ENCODE measurements at places on chromosomes 13 and 19.

GRCh38 chr19:15253513-15253912 lies 21.3 kb upstream of the EPHX3 start:
- H3K36me3 ChIP-seq: no peaks in the 10 kb centered on the region
- H3K4me1 ChIP-seq: peaks cover 60% of the 10 kb centered on the region
- peak; percentile 78 for DNase-seq
- H3K27ac ChIP-seq: no peak overlapping the region

DNA sequence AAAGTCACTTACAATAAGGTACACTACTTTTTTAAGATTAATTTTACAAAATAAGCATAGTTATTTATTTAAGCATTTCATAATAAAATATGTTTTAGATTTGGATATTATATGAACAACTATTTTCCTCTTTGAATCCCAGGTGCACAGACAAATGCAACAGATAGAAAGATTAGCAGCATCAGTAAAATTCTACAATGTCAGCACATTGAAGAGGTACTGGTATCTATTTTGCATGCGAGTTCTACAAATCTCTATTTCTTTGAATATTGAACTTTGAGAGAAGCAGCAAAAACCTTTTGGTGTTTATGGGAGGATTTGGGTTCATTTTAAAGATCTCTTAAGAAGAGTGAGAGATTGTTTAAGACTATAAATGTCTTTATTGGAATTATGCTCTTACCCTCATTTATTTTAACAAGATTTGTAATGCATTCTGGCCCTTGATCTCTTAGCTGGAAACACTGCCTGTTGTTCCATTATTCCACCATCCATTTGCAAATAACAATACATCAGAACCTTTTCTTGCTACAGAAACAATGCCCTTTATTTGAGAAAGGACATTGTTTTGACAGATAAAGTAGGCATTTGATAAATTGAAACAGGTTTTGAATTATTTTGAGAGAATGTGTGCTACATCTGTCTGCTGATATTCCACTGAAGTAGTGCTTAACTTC lies 558.8 kb upstream of the KLHL1 start:
- H3K36me3 ChIP-seq: no peaks in the 10 kb centered on the region
- no peaks in the 10 kb centered on the region for H3K27me3 ChIP-seq
- no peak overlapping the region for H3K27ac ChIP-seq
- no peak overlapping the region for H3K4me3 ChIP-seq

DNA sequence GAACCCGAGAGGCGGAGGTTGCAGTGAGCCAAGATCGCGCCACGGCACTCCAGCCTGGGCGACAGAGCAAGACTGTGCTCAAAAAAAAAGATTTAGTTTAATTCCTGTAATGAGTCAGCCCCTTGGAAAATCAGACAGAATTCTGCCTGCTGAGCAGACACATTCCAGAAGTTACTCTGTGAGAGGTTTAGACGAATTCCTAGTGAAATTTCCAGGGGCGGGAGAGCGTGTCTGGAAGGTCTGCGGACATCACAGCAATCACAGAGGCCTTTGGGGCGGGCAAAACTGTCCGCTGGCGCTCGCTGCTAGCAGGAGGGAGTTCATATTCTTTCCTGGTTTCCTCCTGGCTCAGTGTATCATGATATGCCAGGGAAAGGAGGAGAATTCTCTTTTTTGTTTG lies 17.5 kb downstream of the MISP start:
- H3K36me3 ChIP-seq: no peaks in the 10 kb centered on the region
- no peaks in the 10 kb centered on the region for H3K4me1 ChIP-seq
- H3K27me3 ChIP-seq: no peaks in the 10 kb centered on the region
- no peak overlapping the region for H3K4me3 ChIP-seq

GRCh38 chr19:51016798-51017683 lies 2.5 kb downstream of the KLK10 start:
- peak; percentile 87 for DNase-seq
- H3K36me3 ChIP-seq: no peaks in the 10 kb centered on the region
- H3K27me3 ChIP-seq: no peaks in the 10 kb centered on the region
- peak overlapping the region; percentile 31 for H3K27ac ChIP-seq
- H3K4me3 ChIP-seq: peak overlapping the region; percentile 39

GRCh38 chr19:9075064-9075949 lies 11.6 kb upstream of the OR1M1 start:
- DNase-seq: peak; percentile 89
- no peaks in the 10 kb centered on the region for H3K36me3 ChIP-seq
- H3K27me3 ChIP-seq: no peaks in the 10 kb centered on the region
- no peak overlapping the region for H3K4me3 ChIP-seq

GRCh38 chr19:46618670-46619231 lies 6.1 kb downstream of the PTGIR start:
- H3K27me3 ChIP-seq: no peaks in the 10 kb centered on the region
- no peaks in the 10 kb centered on the region for H3K4me1 ChIP-seq
- H3K4me3 ChIP-seq: no peak overlapping the region
- no peak for DNase-seq
- no peaks in the 10 kb centered on the region for H3K36me3 ChIP-seq

DNA sequence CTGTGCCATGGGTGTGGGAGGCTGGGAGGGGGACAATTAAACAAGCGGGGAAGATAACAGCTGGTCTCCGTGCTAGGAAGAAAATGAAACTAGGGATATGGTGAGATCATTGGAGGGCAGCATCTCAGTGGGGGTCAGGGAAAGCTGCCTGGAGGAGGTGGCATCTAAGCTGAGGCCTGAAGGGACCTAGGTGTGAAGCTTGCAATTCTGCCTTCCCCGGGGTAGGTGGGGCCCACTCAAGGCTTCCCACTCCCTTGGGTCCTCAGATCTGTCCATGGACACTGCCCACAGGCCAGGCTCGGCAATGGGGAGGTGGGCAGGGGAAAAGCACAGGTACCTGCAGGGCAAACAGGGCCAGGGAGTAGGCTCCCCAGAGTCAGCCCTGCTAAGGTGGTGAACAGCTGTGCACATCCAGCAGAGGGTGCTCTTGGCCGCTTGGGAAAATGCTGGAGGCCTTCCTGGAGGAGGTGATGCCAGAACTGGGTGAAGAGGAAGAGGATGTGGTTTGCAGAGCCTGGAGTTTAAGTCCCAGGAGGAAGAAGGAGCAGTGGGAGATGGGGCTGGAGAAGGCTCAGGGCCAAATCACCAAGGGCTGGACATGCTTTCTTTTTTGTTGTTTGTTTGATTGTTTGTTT lies 25.7 kb upstream of the CCNE1 start:
- no peak for DNase-seq
- H3K4me1 ChIP-seq: no peaks in the 10 kb centered on the region
- H3K27ac ChIP-seq: no peak overlapping the region
- no peaks in the 10 kb centered on the region for H3K36me3 ChIP-seq
- H3K27me3 ChIP-seq: no peaks in the 10 kb centered on the region
- no peak overlapping the region for H3K4me3 ChIP-seq
